Activated CD8-positive, alpha-beta memory T cell treated with anti-CD3 and anti-CD28 coated beads for 48 hours (primary cell): ENCODE measurements at places on chromosomes 5 and 9.

DNA sequence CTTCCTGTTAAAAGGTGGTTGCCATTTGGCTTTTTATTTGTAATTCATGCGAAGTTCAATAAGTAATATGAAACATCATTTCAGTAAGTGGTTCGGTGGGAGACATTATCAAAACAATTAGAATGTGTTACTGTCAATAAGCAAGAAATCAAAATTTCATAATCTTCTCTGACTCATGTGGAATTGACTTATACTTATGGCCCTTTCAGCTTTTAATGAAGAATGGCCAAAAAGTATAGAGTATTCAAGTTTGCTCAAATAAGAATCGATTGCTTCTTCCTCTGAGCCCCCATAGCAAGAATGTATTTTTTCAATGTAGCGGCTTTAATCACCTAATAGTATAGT is 174.5 kb downstream of the AOPEP start:
- no peak for DNase-seq

GRCh38 chr5:101435768-101436167 is 532.7 kb upstream of the ST8SIA4 start:
- DNase-seq = no peak

DNA sequence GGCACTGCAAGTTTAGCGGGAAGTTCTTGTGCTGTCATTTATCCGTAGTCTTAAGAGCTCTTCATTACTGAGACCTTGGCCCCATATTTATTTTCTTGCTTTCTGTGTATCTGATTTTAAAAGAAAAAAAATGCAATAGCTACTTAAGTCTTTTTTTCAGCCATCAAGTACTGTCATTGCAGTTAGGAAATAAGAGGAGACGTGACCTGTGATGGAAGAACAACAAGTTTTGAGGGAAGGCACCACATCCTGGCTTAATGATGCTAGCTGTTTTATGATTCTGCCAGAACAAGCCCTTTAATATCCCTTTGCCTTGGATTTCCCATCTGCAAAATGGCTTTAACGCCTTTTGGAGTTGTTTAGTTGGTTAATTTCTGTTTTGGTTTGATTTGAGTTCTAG is 3.8 kb downstream of the RGMB start:
- no peak for DNase-seq

DNA sequence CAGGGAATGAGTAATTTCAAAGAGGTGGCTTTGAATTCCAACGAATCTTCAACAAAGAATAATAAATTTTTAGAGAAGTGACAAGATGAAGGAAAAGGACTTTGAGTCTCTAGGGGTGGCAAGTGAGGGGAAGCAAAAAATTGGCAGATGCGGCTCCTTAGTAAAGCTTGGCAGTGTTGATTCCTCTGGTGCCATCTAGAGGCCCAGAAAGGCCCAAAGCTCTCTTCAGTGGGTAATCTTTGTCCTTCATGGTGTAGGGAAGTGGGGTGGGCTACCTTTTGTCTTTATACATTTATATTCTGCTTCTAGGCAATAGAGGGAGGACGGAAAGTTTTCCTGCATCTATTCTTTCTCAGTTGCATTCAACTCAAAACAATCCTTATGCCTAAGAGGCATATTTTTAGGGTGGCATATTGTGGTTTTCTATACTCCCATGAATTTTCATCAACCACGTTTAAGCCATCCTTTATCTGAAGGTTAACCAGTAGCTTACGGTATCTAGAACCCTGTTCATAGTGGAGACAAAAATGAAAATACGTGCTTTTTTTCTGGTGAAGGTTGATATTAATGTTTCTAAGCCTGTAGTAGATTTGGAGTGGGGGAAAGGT is 17.5 kb upstream of the ROPN1L start:
- no peak for DNase-seq

GRCh38 chr5:151214614-151215545 is 9.0 kb downstream of the CCDC69 start:
- DNase-seq = no peak

GRCh38 chr5:30734118-30734517 is 459.4 kb upstream of the CDH6 start:
- DNase-seq = no peak

DNA sequence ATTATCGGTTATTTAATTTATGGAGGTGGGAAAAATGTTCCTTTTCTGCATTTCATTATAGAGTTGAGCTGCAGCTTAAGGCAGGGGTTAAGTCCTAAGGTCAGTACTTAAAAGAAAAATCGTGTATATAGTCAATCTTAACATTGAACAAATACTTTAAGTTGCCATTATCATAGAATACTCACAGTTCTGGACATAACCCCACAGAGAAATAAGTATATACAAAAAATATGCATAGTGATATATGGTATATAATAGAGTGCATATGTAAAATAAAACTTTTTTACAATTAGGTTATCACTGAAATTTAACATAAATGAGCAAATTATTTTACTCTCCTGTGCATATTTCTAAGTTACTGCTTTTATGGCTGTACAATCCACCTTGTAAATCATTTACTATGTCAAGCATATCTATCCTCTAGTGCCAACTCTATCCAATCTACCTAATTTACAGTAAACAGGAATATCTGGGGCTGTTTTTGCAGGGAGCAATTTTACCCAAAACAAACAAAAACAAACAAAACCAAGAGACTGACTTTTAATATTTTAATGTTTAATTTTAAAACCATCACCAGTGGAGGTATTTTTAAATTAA is 28.8 kb downstream of the TTC39B start:
- DNase-seq = no peak

- DNase-seq = no peak
Measured at GRCh38 chr9:21747175-21747574, 55.3 kb upstream of the MTAP start.

DNA sequence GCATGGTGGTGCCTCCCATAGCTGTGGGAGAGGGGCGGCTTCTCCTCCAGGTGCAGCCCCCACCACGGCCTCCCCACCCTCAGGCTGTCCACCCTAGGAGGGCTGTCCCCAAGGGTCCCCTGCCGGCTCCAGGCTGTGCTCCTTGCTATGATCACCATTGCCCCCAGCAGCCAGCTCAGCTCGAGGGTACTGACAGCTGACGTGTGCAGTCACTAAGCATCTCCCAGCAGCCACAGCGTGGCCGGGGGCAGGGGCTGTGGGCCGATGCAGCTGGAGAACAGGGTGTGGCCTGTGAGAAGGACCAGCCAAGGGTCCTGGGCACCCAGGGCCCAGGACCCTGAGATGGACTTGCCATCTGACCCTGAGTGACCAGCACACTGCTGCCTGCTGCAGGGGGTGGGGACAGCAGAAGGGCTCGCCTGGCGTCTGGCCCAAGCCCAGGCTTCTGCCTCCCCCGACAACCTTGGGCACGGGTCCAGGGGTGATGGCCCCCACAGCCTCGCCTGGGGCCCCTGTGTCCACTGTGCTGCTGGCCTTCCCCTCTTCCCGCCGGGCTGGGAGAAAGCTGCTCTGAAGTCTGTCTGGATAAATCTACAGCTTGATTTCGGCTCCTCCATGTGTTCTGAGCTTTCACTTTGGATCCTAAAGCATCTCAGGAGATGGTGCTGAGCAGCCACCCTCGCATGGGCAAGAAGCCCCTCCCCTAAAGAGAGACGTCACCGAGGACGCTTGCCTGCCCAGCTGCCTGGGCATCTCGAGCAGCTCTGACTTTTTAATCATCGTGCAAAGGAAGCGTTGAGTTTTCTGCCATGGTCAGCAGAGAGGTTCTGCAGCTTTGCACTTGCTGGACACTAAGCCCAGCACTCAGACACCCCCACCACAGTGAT is 5.5 kb downstream of the KCNT1 start:
- no peak for DNase-seq

- DNase-seq = no peak
Measured at GRCh38 chr5:163565931-163566608, 60.7 kb downstream of the MAT2B start.

GRCh38 chr5:80260461-80260860 is 4.6 kb upstream of the SERINC5 start:
- DNase-seq = no peak

GRCh38 chr9:130854835-130855234 is 19.8 kb downstream of the ABL1 start:
- no peak for DNase-seq

DNA sequence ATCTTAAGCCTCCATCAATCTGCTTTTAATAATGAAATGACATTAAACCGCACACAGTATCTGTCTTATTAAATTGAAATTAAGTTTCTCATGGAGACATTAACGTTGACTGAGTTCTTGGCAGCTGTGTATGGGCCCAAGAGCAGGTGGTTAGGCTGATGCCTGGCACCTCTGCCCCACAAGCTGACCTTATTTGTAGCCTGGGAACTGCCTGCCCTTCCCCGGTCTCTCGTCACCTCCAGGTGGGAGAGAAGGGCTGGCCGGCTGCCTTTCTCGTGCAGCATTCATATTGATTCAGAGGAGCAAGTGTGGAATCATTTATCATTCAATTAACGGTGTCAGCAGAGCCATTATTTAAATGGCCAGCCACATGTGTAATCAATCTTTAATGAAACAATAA is 53.0 kb upstream of the FCN1 start:
- DNase-seq = no peak

- no peak for DNase-seq
Measured at GRCh38 chr9:133563291-133563796, 28.8 kb downstream of the ADAMTSL2 start.

- no peak for DNase-seq
Measured at GRCh38 chr5:126235628-126236027, 187.6 kb upstream of the GRAMD2B start.

- DNase-seq = no peak
Measured at GRCh38 chr5:155024015-155024414, 10.5 kb downstream of the KIF4B start.

- DNase-seq = no peak
Measured at GRCh38 chr5:135445306-135445985, 1.7 kb downstream of the DCANP1 start.

DNA sequence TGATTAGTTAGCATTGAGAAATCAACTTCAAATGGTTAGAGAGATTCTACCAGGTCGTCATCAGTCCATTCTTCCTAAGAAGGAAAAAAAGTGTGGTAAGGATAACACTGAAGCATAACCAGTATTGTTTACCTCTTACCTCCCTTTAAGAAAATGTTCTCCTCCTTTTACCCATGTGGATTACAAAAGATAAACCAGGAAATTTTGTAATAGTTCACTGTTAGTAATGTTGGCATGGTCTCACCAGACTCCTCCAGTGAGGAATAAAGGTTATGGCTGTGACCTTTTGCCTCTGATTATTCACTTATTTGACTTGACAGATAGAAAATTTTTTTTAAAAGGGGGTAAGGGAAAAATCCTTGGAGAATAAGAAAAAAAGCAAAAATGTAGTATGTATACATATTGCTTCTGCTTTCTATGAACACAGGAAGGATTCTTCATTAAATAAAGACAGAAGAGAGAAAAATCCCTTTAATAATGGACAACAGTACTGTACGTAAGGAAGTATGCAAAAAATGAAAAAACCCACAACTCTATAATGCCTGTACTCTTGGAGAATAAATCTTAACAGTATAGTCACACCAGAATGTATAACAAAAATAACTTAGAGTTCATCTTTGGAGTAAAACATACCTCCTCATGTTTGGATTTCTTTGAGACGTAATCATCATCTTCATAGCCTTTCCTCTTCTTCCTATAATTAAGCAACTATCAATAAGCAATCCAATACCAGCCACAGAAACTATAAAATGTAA is 18.1 kb downstream of the CCNH start:
- DNase-seq = no peak

- no peak for DNase-seq
Measured at GRCh38 chr5:169781420-169782345, 144.6 kb downstream of the DOCK2 start.

DNA sequence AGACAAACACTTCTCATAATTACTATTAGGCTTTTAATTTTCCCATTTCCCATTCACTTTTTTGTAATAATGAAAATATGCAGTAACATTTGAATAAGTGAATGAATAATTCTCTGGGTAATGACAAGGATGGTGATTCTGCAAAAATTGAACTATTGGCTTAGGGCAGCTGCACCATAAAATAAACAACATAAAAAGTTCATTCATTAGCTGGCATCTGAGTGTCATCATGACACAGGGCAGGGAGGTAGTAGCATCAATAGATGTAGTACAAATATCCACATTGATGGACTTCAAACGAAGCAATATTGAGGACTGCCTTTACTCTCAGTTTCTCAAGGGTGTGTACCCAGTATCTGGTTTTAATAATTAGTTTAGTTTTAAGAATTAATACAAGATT is 4.9 kb downstream of the MEGF10 start:
- DNase-seq = no peak

DNA sequence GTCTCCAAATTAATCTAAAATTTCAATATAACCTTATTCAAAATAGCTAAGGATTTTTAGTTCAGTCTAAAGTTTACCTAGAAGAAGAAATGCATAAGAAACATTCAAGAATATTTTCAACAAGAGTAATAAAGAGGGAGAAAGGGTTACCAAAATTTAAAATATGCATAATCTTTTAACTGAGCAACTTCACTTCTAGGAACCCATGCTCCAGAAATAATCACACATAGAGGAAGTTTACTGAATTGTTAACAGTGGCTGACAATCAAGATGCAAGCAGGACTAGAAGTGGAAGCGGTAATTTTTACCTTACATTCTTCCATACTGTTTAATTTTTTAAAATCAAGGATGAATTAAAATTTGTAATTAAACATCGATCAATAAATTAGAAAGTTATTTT is 1.9 kb downstream of the PJA2 start:
- DNase-seq = no peak

DNA sequence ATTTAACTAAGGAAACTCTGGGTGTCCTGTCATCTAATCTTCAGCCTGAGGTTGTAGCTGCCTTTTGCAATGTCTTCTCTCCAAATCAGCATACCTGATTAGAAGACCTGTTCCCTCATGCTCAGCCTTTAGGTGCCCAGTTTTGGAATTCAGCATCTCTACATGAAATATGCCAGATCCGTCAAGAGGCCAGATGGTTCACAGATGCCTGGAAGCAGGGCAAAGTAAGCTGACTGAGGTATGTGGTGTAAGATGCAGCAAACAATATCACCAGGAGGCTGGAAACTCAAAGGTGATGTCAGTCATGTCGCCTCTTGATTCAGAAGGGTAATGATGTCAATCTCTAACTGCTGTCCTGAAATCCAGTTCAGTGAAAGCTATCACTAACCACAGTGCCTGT is 324.4 kb downstream of the PRELID2 start:
- no peak for DNase-seq

DNA sequence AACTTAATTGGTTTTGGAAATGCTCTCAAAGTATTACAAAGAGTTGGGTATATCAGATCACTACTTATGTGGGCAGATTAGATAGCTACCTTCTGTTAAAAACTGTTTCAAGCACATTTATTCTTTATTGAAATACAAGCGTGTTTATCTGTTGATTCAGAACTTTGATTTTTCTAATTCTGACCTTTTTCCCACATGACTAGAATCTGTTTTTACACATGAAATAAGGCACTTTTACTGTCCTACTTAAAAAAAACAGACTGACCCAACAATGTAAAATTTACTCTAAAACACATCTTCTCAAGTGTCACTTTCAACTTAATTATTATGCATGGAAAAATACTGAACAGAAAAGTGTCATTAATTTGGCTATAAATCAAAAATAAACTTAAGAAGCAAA is 4.8 kb downstream of the NR6A1 start:
- DNase-seq = no peak

- DNase-seq = no peak
Measured at GRCh38 chr5:180069589-180070247, 1.8 kb downstream of the RNF130 start.
